T-helper 9 cell (primary cell): ENCODE measurements at places on chromosomes 11 and 22.

DNA sequence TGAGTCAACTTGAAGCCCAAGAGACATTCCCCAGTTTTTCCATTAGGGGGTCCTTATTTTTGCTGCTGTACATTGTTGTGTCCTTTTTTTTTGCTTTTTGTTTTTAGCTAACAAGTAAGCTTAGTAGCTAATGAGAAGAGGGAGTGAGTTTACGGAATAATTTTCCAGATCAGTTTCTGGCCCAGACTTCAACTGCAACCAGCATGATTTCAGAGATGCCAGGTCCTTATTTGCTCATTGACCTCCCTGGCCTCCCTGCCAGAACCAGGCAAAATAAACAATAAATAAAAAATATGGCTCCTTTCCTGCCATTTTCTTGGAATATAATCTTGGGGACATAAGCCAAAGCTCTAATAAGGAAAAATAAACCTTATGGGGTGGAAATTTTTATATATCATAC is 185.9 kb downstream of the FAT3 start:
- no peak for DNase-seq

- DNase-seq, result no peak
Observed at GRCh38 chr11:2193099-2193887, 21.7 kb upstream of the TH start.

GRCh38 chr22:27784120-27784475 is 17.5 kb downstream of the MN1 start:
- no peak for DNase-seq

- no peak for DNase-seq
Observed at GRCh38 chr11:130881475-130882137, 34.7 kb downstream of the SNX19 start.

- no peak for DNase-seq
Observed at GRCh38 chr22:24580276-24580675, 12.6 kb downstream of the LRRC75B start.

DNA sequence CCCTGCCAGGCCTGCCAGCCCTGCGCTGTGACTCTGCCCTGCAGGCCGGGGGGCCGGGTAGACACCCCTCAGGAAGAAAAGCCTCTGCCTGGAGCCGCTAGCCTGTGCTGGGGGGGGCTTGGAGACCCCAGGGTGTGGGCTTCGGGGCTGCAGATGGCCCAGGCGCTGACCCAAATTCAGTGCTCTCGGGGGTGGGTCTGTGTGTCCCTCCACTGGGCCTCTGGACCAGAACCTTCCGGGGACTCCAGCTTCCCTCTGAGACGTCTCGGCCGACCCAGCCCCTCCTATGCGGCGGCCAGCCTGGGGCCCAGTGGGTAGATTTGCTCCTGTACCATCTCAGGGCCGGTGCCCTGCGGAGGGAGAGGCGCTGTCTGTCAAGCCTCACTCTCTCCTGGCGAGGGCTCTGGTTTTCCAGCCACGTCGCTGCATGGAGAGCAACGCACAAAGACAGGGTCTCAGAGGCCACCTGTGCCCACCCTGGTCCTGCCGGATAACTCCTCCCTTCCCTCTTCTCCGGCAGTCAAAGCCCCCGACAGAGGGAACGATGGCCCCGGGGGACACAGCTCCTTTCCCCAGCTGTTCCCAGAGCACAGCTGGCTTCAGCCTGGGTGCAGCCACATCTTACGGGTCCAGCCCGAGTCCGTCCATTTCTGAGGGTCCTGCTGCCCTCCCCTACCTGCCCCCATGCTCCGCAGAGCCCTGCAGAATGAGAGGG is 40.1 kb upstream of the TOLLIP start:
- DNase-seq, result no peak

DNA sequence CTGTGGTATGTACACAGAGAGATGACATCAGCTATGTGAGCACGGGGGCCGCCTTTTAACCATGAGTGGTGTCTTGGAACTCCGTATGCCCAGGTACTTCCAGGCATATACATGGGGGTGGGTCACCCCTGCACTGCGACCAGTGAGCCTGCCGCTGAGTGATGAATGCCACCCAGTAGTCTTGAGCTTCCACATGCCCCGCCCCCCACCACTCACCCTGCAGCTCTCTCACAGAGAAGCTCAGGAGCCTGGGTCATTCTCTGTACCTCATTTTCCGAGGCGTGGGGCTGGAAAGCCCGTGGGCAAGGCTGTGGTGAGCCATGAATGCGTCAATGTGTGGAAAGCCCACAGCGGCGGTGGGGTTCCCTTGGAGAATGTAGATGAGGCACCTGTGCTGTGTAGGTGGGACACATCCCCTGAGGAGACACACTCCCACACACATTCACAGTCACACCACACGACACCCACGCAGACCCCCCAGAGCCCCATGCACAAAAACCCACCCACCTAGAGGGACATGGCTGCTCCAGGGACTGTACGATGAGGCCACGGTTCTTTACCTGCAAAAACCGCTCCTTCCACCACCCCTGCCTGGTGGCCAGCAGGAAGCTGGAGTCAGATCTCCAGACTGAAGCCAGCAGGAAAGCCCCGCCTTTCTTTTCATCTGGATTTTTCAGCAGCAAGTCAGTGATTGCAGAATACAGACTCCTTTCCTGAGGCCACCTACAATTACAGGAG is 67.6 kb downstream of the PIWIL3 start:
- DNase-seq, result no peak

DNA sequence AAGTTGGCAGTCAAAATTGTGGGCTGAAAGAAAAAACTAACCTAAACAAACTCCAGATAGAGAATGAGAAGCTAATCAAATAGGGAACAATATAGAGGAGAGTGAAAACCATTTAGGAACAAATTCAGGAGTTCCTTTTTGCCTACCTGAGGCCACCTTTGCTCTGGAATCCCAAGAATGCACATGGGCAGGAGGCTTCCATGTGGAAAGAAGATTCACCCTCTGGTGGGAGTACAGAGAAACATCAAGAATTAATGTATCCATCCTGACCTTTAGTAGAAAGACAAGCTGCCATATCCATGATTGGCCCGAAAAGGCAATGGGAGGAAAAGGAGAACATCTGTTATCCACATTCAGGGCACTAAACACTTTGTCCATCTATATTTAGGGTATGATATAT is 35.0 kb upstream of the MRGPRX1 start:
- no peak for DNase-seq

- peak; percentile 27 for DNase-seq
Observed at GRCh38 chr11:19903620-19904069, 191.0 kb downstream of the NAV2 start.

GRCh38 chr22:30998329-30998728 is 29.3 kb downstream of the TUG1 start:
- DNase-seq, result no peak

DNA sequence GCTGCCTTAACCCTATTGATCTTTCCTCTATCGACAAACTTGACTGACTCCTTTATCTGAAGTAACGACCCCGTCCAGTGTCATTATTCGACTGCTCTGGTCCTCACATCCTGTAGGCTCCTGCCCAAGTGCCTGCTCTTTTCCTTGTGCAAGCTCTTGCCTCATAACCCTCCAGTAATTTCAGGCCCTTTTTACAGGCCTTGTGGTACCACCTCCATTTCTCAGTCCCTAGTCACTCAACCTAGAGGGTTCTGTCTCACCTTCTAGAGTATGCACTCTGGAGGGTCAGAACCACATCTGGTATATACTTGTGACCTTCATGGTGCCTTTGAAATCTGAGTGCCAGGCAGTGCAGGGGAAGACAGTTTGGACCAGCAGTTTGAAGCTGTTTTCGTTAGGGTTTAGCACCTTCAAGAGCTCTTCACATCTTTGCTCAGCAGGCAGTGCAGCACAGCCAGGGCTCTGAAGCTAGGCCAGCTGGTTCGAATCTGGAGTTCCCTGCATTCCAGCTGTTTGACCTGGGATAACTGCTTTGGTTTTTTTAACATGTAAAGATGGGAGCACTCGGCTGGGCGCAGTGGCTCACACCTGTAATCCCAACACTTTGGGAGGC is 11.2 kb downstream of the SNRPD3 start:
- DNase-seq, result no peak

GRCh38 chr11:130473795-130474377 is 25.4 kb downstream of the ADAMTS15 start:
- no peak for DNase-seq

DNA sequence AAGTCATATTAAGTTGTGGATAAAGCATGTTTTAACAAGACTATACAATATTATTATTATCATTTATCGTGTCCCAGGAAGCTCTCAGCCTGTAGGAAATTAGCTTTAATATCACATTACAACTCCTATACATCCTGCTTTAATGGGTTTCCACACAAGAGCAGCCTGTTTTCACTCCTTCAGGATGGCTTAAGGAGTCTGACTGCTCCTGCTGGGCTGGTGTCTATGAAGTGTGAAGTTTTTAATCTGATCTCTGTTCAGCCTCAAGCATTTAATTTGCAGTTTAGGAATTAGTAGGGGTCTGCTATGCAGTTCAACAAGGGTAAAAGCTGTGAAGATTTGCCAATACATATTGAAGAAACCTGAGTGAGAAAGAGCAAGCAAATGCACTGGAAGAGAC is 653.4 kb upstream of the LRRC4C start:
- DNase-seq, result no peak

- no peak for DNase-seq
Observed at GRCh38 chr11:59151761-59152160, 9.1 kb downstream of the FAM111A start.

DNA sequence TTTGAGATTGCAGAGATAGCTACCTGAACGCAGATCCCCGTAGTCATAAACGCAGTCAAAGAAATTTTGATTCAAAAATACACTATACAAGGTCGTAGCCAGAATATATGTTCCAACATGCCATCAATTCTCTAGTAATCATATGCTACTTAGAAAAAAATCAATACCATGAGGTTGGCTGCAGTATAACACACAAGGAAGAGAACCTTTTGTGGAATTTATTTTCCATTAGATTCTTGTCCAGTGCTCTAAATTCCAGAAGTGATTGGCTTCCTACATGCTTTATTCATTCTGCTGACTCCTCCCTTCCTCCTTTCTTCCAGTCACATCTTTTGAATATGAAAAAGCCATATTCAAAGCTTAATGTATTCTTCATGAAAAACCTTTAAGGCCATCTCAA is 189.9 kb downstream of the NTM start:
- no peak for DNase-seq

DNA sequence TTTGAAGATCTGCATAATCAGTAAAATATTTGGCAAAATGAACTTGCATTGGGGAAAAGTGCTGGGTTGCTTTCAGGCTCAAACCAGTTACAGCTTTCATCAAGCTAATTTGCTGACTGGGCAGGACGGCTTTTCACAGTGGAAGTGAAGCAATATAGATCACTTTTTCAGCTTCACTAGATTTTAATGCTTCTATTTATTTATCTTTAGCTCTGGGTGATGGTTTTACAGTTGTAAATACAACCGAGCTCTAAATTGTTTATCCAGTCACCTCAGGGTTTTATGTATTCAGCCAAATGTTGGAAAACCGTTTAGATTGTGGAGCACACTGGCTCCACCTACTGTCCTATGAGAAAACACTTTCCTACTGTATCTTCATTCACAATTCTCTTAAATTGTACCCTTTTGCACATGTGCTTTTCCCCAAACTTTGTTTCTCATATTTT is 58.2 kb downstream of the ACER3 start:
- DNase-seq, result no peak

- DNase-seq, result no peak
Observed at GRCh38 chr11:3058753-3059664, 1.8 kb upstream of the CARS1 start.

GRCh38 chr11:41392596-41392995 is 66.9 kb downstream of the LRRC4C start:
- DNase-seq, result no peak

- DNase-seq, result no peak
Observed at GRCh38 chr11:35980686-35981390, 37.0 kb downstream of the LDLRAD3 start.

- DNase-seq, result no peak
Observed at GRCh38 chr22:19998991-19999820, 17.4 kb downstream of the ARVCF start.

- DNase-seq, result no peak
Observed at GRCh38 chr11:38756537-38756936, 2158.5 kb upstream of the RAG2 start.

- no peak for DNase-seq
Observed at GRCh38 chr11:69770540-69770939, 4.6 kb downstream of the FGF4 start.

- no peak for DNase-seq
Observed at GRCh38 chr11:56163804-56164203, 3.7 kb upstream of the OR8K5 start.

DNA sequence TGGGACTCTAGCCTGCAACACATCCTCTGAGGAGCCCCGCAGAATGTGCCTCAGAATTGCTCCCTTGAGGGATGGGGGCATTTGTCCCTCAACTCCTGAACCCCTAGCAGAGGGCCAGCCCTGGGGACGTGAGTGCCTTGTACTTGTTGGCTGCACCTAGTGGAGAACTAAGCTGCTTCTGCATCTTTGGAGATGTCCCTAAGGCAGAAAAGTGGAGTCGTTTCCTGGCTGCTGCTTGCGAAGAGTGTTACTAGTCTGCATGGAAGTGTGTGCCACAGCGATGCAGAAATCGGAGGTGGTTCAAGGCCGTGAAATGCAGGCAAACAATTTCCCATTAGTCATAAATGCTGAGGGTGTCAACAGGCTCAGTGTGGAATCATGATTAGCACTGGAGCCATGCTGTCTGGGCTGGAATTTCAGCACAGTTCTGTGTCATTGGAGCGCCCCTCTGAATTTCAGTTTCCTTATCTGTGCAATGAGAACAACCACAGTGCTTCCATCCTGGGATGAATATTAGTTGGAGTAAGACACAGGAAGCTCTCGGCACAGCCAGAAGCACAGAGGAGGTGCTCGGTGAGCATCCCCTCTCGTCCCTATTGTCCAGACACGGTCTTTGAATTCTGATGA is 56.5 kb downstream of the MIAT start:
- DNase-seq, result no peak

DNA sequence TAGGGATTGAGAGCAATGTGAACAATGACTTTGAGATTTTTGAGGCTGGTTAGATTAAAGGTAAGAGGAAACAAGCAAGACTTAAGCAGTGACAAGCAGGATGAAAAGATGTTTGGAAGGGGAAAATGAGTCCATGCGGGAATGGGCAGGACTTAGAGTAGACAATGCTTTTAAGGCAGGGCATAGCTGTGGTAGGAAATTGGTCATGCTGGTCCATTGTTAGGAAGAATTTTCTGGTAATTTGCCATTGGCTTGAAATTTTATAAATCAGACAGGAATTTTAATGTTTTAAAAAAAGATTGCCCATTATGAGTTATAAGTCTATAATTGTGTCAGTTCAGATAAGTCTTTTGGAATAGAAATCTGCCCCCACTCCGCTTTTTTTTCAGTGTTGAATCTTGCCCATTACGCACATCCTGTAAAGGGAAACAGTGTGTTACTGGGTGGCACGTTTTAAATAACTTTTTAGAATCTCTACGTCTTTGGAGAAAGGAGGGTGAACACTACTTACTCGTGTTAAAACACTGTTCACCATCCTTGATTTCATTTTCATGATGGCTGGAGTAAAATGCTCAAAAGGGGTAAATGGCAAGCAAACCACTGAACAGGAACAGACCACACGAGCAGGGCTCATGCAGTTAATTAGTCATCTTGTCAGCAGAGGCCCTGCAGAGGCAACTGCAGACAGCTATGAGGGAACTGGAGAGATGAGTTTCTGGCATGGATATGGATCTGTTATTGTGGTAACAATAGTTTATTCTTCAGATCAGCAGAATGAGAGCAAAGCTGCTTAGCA is 25.0 kb downstream of the SWAP70 start:
- no peak for DNase-seq
